ENCODE measurements at places on chromosomes 4 and X. TPM values are rescaled to one million over a fixed set of nuclear protein-coding genes. Genes with fewer than 3 reads are reported as not detected.

Gene GPR119
- total RNA-seq = not detected

Gene UGT8
- total RNA-seq = 5.5 TPM

Gene MAGED4
- 3.5 TPM for total RNA-seq

Gene TEX13D
- not detected for total RNA-seq

Gene TLR2
- 7.1 TPM for total RNA-seq

Gene KLKB1
- total RNA-seq = 1.2 TPM

Gene AGTR2
- 90.9 TPM for total RNA-seq
